ENCODE measurements at places on chromosomes 3 and 15.

DNA sequence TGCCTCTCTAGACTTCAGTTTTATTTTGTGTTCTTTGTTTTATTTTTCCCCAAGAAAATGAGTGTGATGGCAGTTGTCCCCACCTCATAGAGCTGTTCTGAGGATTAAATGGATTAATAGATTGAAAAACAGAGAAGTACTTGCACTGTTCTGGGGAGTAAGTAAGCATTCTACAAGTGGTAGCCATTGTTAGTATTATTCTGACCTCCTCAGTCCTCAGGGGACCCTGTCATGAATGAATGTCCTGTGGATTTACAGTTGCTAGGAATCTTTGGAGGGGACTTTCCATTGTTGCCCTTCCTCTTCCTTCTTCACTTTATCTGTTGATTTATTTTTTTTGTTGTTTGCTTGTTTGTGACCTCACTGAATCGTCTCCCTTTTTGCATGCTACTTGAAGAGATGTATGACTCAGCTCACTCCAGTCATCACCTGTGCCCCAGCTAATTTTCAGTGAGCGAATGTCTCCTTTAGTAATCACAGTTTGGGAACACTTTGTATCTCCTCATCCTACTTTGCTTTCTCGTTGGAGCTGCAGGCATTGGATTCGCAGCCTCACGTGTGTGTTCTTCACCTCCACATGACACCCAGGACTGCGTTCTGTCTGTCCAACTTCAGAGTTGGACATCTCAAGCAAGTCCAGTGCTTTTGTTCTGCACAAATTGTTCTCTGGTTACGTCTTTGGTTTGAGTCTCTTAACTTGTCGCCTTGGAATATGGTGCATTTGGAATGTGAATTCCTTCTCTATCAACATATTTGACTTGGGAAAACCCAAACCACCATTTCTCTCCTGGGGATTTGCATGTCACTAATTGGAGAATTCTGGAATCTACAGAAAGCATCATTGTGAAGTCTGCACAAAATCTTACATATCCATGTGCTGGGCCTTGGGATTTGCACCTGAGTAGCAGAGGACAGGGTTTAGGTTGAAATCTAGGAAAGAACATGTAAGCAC is 54.5 kb downstream of the LRTM1 start:
- DNase-seq, result no peak

GRCh38 chr3:191100516-191100915 is 98.5 kb upstream of the OSTN start:
- DNase-seq, result no peak

- DNase-seq, result no peak
Observed at GRCh38 chr3:173584093-173584837, 186.7 kb downstream of the NLGN1 start.

GRCh38 chr15:52338891-52339290 is 43.3 kb upstream of the MYO5C start:
- DNase-seq, result no peak

DNA sequence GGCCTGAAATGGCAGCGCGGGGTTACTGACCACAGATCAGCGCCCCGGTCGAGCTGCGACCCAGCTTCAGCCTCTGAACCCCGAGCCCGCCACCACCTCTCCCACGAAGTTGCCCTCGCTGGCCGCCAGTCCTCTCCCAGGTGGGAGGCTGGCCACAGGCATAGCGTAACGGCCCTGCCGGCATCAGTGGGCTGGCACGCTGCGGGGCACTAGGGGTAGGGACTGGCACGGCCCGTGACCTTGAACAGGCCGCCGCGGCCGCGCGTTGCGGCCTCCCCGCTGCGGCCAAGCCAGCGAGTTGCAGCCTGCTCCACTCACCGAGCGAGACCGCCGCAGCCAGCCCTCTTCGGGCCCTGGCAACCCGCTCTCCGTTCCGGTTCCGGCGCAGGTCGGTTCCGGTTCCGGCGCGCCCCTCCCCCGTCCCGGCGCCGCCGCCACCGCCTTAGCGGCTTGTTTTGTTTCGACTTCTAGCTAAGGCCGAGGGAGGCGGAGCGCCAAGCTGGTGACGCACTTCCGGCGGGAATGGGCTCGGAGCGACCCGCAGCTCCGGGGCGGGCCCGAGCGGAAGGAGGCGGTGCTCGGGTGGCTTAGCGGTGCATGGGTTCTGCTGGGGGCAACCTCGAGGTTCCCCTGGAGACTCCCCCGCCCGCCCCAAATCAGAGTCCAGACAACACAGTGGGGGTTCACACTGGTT is at the start of gene USP19:
TSS of gene USP19 (minus strand) at position 386 of the 694 bp plus-strand sequence. CDS start 1,678 bp downstream, outside the sequence.
- peak; percentile 79 for DNase-seq

- DNase-seq, result no peak
Observed at GRCh38 chr15:89504166-89504565, 7.8 kb upstream of the RHCG start.

- DNase-seq, result no peak
Observed at GRCh38 chr3:64072126-64072525, 48.8 kb upstream of the PSMD6 start.

- DNase-seq, result no peak
Observed at GRCh38 chr15:63920504-63921175, 86.9 kb upstream of the HERC1 start.

DNA sequence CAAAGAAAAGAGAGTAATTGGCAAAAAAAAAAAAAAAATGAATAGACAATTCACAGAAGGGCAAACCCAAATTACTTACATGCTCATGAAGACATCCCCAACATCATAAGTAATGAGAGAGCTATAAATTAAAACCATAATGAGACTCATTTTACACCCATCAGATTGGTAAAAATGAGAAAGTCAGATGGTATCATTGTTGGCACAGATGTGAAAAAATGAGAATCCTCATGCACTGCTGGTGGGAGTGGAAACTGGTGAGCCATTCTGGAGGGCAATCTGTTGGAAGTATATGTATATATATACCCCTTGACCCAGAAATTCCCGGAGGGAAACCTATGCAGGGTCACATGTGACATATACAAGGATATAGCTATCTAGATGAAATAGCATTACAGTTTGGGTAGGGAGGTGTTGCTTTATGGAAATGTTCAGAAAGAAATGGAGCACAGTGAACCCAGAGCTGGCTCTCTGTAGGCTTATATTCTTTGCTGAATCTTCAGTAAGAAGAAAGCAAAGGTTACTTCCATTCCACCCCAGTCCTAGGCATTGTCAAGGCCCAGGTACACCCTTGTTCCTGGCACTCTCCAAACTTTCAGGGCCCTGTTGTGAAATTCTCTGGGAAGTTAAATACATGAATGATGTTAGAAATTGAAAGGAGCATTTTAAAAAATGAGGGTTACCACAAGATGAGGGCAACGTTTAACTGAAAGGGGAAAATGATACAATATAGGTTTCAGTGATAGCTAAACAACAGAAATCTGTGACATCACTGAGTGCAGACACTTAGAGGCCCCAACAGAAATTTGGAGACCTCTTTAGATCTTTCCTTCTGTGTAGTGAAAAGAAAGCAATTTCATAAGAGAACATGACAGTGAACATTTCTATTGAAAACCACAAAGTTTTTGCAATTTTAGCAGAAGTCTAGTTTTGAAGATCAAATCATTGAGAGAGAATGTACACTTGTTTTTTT is 132.7 kb upstream of the TPRG1 start:
- DNase-seq, result no peak

DNA sequence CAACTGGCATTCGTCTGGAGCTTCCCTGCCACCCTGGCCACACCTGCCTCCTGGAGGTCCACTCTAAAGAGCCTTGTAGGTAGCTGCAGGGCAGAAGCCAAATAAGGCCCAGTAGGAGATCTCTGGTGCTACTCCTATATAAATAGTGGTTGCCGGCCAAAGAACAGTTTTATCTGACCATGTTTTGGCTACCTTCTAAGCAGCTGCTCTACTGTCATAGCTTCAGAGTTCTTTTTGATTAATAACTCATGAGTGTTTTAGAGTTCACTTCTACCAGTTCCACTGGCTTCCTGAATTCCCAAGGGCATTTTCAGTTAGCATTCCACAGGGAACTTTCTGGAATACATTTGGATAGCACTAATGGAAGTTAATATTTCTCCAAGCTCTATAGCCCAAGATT is 154.6 kb downstream of the B3GALNT1 start:
- DNase-seq, result no peak

DNA sequence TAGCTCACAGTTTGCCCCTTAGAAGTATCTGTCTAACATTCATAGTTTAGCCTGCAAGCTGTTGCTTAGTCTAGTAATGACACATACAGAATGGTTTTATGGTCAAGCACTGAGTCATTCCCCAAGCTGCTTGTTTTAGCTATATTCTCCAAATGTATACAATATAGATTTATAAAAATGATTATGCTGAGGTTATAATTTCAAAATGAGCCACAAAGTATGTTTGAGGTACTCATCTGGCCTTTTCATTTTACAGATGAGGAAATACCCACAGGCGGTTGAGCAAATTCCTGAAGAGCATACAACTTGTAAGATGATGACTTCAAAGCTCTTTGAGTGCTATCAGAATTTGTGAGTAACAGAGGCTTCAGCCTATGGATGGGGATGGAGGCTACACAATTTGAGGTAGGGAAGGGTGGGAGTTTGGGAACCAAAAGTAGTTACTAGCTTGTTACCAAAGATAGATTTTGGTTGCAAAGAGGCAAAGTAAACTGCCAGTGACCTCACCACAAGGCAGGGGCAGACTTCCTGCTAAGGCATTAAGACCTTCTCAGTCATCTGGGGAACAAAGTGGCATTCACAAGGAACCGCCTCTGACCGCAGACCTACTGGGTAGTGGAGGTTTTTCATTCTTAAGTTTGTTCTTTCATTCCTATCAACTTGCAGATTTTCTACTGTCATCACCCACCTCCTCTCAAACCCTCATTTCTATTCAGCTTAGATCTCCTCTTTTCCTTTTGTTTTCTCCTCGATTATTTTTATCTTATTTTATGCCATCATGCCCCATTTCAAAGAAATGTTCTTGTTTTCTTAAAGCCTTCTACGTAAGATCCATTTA is 257.2 kb upstream of the NECTIN3 start:
- DNase-seq, result no peak

DNA sequence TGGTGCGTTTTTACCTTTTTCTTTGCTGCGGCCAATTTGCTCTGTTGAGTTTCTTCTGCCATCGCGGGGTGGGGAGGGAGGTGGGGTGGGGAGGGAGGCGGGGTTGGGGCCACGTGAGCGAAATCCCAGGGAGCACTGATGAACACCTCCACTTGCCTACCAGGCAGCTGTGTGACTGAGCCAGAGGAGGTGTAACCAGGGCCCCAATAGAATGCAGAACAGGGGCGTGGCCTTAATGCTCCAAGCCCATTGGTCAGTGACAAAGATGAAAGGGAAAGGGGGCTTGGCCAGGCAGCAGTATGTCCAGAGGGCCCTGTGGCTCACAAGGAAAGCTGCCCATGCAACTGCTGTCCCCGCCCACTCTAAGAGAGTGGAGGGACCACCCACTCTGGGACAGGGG is 21.4 kb upstream of the OR4F6 start:
- DNase-seq, result no peak

- DNase-seq, result no peak
Observed at GRCh38 chr3:49199239-49199899, 28.0 kb downstream of the KLHDC8B start.

DNA sequence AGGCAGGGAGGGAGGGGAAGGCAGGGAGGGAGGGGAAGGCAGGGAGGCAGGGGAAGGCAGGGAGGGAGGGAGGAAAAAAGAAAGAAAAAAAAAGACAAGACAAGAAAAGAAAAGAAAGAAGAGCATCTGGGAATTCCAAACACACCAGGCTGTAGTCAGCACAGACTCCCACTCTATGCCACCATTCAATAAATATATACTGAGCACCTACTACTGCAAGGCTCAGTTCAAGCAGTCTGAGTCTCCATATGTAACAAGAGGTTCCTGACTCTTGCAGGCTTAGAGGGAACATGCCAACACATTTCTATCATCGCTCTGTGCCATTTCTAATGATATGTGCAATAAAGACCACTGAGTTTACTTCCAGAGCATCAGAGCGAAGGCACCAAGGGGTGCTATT is 47.7 kb downstream of the ANXA2 start:
- DNase-seq, result no peak

- DNase-seq, result no peak
Observed at GRCh38 chr3:28250999-28251398, 9.6 kb downstream of the CMC1 start.

Data from stimulated activated CD4-positive, alpha-beta T cell treated with anti-CD3 and anti-CD28 coated beads, Interleukin-1b, Interleukin-23, amount 100 ng/mL, for 24 hours (primary cell).